ENCODE measurements at places on chromosomes 11 and 22.

DNA sequence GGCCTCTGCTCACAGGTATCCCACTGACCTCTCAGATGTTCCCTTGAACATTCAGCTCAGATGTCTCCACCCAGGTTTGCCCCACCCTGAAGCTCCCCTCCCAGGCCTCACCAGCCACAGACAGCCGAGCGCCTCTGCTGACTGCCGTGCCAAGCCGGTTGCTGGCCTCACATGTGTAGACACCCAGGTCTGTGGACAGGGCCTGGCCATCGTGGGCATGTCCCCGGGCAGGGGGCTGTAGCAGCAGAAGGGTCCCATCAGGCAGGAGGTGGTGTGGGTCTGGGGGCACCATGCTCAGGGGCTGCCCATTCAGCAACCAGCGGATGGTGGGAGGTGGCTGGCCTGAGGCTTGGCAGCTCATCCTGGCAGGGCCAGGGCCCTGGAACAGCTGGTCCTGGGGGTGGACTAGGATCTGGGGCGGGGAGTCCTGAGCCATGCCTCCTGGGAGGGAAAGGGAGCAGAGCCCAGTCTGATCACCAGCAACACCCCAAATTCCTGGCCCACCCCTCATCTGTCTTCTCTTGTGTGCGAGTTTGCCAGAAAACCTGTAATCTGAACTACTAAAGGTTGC, 759 bp downstream of the ROBO4 start:
- DNase-seq, result no peak

DNA sequence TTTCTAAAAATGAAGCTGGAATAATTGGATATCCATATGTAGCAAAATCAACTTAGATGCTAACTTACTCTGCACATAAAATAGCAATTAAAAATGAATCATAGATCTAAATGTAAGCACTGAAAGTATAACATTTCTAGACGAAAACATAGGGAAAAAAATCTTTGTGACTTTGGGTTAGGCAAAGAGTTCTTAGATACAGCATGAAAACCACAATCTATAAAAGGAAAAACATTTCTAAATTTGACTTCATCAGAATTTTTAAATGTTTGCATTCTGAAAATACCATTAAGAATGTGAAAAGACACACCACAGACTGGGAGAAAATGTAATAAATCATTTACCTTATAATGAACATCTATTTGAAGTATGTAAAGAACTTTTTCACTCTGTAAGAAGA, 128.8 kb downstream of the APIP start:
- no peak for DNase-seq

- DNase-seq, result no peak
These were observed 54.5 kb upstream of the ZBTB44 start for GRCh38 chr11:130369141-130369691.

DNA sequence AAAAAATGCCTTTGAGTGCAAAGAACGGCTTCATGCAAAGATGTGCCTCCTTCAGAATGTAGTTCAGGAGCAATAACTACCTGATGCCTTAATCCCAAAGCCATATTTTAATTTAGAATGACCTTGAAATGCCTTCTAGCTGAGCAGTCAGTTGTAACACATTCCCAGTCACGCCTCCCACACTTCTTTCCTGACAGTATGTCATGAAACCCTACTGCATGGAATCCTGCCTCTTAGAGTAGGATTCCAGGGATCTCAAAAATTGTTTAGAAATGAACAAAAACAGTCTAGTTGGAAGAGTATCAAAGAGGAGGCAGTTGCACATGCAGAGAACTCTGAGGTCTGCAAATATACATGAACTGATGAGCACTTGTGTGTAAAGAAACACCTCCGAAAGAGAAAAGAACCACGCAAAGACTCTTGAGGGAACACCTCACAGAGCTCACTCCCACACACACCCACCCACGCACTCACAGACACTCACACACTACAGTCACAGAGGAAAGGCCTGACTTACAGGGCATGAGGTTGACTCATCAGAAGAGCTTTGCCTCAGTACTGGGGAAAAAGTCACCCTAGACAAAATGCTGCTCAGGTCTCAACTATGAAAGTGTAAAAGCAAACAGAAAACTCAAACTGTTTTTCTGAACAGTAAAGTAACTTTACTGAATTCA, 77.4 kb downstream of the GGTLC2 start:
- DNase-seq, result peak; percentile 37

- no peak for DNase-seq
These were observed 27.6 kb upstream of the CD44 start for GRCh38 chr11:35111161-35112055.

DNA sequence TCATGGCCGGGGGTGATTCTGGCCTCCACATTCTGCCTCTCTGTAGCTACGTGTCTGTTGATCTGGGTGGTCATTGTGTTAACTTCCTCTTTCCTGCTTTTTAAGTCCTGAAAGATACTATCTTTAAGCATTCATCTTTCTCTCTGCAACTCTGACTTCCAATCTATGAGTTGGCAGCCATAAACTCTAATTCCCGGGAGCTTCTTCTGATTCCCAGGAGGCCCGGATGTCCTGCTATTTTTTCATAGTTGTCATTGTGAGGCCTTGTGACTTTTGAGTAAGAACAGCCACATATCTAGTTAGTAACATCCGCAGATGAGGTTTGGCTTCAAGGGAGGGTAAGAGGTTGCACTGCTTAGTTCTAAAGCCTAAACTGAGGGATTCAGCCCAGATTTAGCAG, 107.8 kb downstream of the SYN3 start:
- no peak for DNase-seq

GRCh38 chr22:24728790-24729637, 45.5 kb downstream of the PIWIL3 start:
- no peak for DNase-seq

- DNase-seq, result no peak
These were observed 8.2 kb upstream of the PIWIL4 start for GRCh38 chr11:94558932-94559331.

GRCh38 chr11:58769308-58769707, 37.6 kb upstream of the GLYAT start:
- DNase-seq, result no peak

DNA sequence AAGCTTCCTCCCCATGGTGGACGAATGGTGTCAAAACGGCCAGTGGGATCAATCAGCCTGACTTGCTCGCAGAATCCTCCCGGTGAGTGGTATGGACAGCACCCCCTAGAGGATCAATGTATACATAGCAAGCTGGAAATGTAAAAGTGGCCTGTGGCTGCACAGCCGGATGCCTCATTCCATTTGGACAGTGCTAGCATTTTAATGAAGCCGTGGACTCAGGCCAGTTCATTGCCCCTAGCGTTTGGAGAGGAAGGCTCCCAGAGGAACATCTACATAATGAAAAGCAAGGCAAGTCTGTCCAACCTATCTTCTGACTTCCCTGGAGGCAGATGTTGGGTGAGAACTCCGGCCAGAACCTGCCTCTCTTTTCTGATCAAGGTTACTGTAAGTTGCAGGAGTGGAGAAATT, 942.3 kb downstream of the NTM start:
- no peak for DNase-seq

DNA sequence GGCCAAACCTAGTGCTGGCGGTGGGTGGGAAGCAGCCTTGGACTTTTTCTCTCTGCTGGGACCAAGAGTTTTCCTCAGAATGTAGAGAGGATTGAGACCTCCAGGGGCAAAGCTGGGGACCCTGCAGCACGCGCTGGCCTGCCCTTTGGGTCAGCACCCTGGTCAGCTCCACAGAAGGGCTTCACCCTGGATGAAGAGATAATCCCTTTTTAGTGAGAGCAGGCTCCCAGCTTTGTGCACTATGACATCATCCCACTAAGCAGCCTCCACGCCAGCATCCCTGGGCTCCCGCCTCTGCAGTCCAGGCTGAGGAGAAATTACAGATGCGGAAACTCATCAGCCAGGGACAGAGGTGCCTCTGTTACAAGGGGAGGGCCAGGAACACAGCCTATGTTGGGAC, 23.5 kb downstream of the DRICH1 start:
- DNase-seq, result no peak

GRCh38 chr22:26265909-26266308, 96.6 kb downstream of the SEZ6L start:
- no peak for DNase-seq

DNA sequence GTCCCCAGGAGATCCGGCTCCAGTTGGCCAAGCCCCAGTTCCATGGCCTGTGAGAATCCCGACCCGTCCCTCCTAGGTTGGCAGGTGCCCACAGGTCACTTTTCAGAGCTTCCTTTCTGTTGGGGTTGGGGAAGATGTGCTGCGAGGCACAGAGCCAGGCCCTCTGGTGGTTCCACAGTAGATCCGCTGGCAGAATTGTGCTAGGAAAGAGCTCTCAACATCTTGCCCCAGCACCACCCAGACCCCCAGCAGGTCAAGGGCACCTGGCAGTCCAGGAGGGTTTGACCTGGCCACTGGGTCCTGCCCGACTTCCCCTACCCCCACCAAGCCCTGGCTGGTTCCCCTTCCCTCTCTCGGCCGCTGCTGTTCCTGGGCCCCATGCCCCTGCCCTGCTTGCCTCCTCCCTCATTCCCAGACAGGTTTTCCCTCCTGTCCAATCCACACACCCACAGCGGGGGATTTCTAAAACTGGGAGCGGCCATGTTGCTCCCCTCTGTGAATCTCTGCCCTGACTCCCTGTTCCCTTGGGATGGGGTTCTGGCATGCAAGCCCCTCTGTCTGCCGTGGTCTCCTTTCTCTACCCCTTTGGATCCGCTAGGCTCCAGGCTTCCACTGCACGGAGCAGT, 26.2 kb upstream of the GCAT start:
- no peak for DNase-seq

- DNase-seq, result no peak
These were observed 25.6 kb downstream of the ARRB1 start for GRCh38 chr11:75325713-75326438.

Measured in CD4-positive, alpha-beta T cell treated with Interleukin-21 for 1 hour (primary cell).